CMK (cell line): ENCODE measurements at places on chromosomes 7 and 10.

- DNase-seq = no peak
These were observed 102.3 kb downstream of the HECTD2 start for GRCh38 chr10:91512458-91512857.

- DNase-seq = no peak
These were observed 24.2 kb downstream of the STN1 start for GRCh38 chr10:103893817-103894216.

DNA sequence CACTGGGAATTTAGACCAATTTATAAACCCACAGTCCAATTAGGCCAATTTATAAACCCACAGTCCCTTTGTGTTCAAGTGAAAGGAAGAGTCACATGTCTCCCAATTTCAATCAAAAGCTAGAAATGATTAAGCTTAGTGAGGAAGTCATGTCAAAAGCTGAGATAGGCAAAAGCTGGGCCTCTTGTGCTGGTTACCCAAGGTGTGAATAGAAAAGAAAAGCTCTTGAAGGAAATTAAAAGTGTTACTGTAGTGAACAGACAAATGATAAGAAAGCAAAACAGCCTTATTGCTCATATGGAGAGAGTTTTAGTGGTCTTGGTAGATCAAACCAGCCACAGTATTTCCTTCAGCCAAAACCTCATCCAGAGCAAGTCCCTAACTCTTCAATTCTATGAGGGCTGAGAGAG is 245.0 kb downstream of the HDAC9 start:
- DNase-seq = no peak

DNA sequence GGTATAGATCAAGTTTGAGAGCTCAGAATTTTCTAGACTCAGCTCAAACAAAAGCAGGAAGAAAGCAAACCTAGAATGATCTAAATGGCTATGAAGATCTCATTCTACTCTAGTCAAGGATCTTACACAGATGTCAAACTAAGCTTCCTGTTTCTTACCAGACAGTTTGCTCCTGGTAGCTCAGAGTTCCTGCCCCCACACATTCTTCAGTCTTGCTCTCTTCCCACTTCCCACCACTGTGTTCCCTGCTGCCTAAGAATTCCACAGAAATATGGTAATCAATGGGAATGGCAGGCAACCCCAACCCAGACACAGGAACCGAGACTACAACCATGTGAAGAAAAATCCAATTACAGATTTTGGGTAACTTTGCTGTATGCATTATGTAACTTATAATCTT is 133.4 kb upstream of the PTN start:
- DNase-seq = no peak

DNA sequence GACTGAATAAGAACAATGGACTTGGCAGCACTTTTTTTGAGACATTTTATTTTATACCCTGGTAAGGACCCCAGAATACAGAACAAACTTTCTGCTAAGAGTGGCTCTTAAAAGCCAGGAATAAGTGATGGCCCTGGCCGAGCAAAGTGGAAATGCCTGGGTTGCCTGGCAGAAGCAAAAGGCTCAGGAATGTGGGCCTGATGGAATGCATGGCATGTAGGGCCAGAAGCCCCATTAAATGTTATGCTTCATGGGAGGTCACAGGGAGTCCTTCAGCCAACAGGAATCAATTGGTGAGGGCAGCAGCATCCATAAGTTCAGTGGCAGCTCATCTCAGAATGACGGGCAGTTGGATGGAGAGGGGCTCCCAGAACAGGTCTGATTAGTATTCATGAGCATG is 301.5 kb upstream of the CACNA2D1 start:
- DNase-seq = no peak

GRCh38 chr10:21199501-21199900 is 302.4 kb upstream of the NEBL start:
- no peak for DNase-seq

- no peak for DNase-seq
These were observed 39.5 kb downstream of the HABP2 start for GRCh38 chr10:113592380-113592779.

DNA sequence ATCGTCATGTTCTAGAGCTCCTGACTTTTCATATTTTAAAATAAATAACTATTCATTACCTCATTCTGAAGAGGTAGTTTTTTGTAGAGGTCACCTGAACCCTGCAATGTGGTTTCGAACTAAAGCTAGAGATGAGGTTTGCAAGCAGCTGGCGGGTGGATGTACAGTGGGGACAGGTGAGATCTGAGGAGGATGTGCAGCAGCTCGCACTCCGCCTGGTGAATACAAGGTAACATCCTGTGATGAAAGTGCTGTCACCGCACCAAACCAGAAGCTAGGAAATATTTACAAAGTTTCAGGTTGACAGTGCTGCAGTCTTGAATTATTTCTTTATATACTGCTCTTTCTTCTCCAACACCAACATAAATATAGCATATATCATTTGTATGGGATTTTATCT is 26.5 kb downstream of the NDUFB2 start:
- DNase-seq = no peak

- no peak for DNase-seq
These were observed 189.3 kb downstream of the ELMO1 start for GRCh38 chr7:37259319-37259821.

- DNase-seq = no peak
These were observed 19.1 kb upstream of the MTPAP start for GRCh38 chr10:30368065-30368718.

DNA sequence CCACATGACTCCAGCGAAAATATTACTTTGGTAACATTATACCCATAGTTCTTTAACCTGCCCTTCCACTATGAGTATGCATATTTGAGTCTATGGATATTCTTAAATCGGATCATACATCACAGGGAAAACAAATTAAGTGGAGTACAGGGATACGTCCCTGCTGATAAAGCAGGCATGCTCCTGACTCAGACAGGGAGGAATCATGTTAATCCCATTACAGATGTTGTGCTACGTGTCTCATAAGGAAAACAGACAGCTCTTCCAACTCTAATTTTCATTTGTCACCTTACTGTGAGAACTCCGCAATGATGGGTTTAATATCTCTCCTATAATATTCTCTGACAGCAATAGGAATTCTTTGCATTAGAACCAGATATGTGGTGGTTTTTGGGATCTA is 469.5 kb upstream of the POM121L12 start:
- no peak for DNase-seq

DNA sequence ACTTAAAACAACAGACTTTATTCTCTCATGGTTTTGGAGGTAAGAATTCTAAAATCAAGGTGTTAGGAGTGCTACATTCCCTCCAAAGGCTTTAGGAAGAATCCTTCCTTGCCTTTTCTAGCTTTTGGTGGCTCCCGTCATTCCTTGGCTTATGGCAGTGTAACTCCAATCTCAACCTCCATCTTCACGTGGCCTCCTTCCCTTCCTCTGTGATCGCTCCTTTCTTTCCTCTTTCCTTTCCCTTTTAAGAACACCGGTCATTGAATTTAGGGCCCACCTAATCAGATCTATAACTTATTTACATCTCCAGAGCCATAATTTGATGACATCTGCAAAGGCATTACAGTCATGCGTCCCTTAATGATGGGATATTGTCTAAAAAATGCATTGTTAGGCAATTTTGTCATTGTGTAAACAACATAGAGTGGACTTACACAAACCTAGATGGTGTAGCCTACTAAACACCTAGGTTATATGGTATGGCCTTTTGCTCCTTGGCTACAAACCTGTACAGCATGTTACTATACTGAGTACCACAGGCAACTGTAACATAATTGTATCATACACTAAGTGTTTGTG is 5.9 kb upstream of the HERC4 start:
- no peak for DNase-seq

GRCh38 chr7:157521752-157522151 is 184.9 kb downstream of the DNAJB6 start:
- DNase-seq = no peak

DNA sequence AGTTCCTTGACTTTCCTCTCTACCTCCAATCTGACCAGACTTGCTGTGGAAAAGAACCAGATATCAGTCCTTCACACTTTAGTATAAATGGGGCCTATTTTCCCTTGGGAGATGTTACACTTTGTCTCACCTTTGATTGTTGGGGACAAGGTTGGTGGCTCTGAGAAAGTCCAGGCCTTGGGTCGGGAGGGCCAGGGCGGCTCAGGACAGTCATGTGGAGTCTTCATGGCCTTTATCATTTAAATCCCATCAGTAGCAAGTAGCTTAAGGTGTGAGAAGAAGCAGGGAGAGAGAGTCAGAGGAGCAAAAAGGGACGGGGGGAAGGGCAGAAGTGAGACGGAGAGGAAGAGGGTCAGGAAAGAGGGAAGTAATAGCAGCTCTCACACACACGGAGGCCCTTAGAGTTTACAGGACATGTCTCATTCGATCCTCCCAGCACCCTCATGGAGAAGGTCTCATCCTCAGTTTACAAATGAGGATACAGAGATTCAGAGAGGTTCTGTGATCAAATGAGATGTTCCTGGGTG is 40.5 kb downstream of the TBATA start:
- DNase-seq = no peak

GRCh38 chr7:133470-133869 is 58.9 kb upstream of the FAM20C start:
- no peak for DNase-seq

GRCh38 chr10:119101366-119102098 is 2.4 kb upstream of the DENND10 start:
- DNase-seq = no peak

DNA sequence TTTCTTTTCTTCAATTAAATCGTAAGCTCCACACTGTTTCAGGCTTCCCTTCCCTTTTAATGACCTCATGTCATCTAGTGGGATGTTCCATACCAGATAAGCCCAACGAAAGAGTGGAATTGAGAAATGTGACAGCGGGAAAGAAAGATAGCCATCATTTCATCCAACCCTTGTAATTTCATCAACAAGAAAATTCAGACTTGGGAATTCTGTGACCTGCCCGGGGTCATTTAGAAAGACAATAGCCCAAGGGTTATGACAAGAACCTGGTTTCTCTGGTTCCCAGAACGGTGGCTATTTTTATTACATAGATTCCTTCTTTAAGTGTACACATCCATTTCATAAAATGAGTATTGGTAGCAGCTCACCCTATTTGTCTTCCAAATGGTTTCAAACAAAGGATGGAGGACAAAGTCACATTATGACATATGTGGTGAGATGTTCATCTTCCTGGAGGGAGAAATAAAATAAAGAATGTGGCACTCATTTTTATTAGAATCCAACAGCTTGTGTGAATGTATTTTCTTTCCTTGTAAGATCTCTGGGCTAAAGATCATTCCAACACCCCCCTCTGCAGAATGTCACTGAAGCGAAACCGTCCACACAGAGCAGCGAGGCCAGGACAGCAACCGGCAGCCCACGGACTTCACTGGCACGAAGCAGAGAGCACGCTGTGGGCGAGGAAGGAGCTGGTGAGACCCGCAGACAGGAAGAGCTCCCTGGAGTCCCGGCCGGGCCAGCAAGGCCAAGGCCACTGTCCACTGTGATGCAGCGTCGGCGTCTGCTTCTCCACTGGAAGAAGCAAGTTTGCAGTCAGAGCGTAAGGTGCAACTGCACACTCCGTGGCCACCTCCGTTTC is 199.9 kb downstream of the KLF6 start:
- DNase-seq = no peak

DNA sequence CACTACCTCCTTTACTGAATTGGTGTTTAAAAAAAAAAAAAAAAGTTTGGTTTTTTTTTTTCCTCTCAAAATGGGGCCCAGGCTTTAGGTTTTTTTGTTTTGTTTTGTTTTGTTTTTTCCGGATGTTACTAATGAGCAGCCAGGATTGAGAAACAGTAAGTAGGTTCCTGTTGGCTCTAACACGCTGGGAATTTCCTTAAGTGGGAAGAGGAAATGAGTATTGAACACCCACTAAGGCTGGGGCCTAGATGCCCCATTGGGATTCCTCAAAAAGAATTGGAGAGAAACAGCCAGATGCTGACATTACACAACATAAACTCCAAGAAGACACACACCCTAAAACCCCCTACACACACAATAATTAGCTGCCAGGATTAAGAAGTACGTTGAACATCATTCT is 102.2 kb upstream of the NANOS1 start:
- no peak for DNase-seq

GRCh38 chr7:112504093-112504695 is 23.4 kb downstream of the LSMEM1 start:
- DNase-seq = no peak

- no peak for DNase-seq
These were observed 502.3 kb downstream of the TCERG1L start for GRCh38 chr10:130809181-130809580.

- no peak for DNase-seq
These were observed 260.6 kb downstream of the RNLS start for GRCh38 chr10:88322324-88323063.

DNA sequence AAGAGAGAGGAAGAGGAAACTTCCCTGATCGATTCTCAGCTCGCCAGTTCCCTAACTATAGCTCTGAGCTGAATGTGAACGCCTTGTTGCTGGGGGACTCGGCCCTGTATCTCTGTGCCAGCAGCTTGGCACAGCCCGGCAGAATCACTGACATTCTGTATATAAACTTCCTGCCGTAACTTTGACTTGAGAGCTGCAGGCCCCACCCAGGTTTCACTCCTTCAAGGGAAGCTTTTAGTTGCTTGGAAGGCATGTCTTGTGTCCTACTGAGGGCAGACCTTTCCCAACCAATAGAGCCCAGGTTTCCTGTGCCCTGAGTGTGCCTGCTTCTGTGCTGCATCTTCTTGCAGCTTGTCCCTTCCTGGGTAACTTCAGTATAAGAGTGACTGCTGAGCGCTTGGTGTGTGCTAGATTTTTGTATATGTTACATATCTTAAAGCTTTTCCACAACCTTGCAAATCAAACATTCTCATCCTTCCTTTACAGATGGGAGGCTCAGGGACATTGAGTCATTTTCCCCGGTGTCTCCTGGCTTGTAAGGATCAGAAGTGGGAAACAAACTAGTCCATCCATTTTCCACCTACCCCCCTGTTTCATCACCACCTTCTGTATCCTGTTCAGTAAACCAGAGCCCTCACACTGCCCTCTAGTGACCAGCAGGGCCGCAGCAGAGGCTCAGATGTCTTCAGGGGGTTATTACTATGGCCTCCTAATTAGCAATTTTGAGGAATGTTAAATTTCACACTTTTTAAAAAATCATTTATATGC is 225.2 kb upstream of the PRSS58 start:
- no peak for DNase-seq

DNA sequence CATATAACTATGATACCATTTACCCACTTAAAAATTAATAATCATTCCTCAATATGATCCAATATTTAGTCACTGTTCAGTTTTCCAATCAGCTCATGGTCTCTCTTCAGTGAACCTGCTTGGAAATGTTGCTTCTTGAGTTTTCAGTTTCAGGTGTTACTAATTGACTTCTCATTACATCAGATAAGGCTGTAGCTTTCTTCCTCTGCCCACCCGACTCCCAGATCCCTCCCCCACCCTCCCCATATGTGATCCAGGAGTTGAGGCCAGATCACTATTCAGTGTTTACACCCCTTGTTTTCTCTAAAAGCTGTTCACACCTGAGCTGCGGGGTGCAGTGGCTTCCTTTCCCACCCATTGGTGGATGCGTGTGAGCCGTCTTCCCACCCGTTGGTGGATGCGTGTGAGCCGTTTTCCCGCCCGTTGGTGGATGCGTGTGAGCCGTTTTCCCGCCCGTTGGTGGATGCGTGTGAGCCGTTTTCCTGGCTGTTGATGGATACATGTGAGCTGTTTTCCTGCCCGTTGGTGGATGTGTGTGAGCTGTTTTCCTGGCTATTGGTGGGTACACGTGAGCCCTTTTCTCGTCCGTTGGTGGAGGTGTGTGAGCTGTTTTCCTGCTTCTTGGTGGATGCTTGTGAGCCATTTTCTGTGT is 3.2 kb upstream of the MTG1 start:
- no peak for DNase-seq
